Posterior vena cava (tissue), 2 donors: ENCODE measurements at places on chromosomes 2 and 18. TPM values are rescaled to one million over a fixed set of nuclear protein-coding genes. Genes with fewer than 3 reads are reported as not detected.

RNF125 gene
- total RNA-seq = 3.7 TPM

IL37 gene
- not detected for total RNA-seq

KATNAL2 gene
- 3.9 TPM for total RNA-seq

ANTXR1 gene
- total RNA-seq = 147 TPM

RTP5 gene
- total RNA-seq = not detected

RHOB gene
- 1,258 TPM for total RNA-seq

C1QL2 gene
- total RNA-seq = not detected

GRHL1 gene
- 2.3 TPM for total RNA-seq

RAB6C gene
- total RNA-seq = not detected

LRRTM1 gene
- not detected for total RNA-seq

CXCR1 gene
- 2.5 TPM for total RNA-seq
